Activated naive CD4-positive, alpha-beta T cell treated with anti-CD3 and anti-CD28 coated beads for 36 hours (primary cell): ENCODE measurements at places on chromosomes 7 and 10. TPM values are rescaled to one million over a fixed set of nuclear protein-coding genes. Genes with fewer than 3 reads are reported as not detected.
A peak's percentile ranks its signal among the peaks of the same experiment; 100 is the strongest.

Gene COL17A1
- total RNA-seq, result not detected

Gene ETV1
- not detected for total RNA-seq

Gene MKRN1
- 77.6 TPM for total RNA-seq

Gene WNT8B
- total RNA-seq, result 0.96 TPM

Gene EEPD1
- 0.49 TPM for total RNA-seq

Gene TBL2
- 21.5 TPM for total RNA-seq

Gene SAMD9
- 3.1 TPM for total RNA-seq

Gene GALNT17
- total RNA-seq, result not detected

Gene FGF8
- not detected for total RNA-seq

Gene EPHB6
- total RNA-seq, result 22.1 TPM

- DNase-seq, result no peak
Measured at GRCh38 chr10:24953675-24954074, 1.3 kb upstream of the PRTFDC1 start.

DNA sequence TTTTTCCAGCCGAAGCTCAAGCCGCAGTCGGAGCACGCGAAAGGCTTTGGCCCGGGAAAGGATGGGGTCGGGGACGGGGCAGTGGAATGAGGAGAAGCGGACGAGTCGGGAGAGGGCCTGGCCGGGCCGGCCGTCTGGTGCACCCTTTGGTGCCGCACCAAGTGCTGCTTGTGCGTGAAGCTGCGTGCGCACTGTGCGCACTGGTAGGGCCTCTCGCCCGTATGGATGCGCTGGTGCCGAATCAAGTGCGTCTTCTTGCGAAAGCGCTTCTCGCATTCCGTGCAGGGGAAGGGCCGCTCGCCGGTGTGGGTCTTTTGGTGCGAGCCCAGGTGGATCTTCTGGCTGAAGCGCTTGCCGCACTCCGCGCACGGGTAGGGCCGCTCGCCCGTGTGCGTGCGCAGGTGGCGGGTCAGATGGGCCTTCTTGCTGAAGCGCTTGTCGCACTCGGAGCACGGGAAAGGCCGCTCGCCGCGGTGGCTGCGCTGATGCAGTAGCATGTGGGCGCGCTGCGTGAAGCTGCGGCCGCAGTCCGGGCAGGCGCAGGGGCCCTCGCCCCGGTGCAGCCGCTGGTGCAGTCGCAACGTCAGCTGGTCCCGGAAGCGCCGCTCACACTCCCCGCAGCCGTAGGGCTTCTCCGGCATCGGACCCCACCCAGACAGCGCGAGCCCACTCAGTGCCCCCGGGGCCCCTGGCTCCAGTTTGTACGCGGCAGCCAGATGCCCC, 7.8 kb downstream of the ZNF467 start:
- no peak for DNase-seq

- DNase-seq, result peak; percentile 23
Measured at GRCh38 chr7:37832194-37832593, 16.2 kb upstream of the NME8 start.

DNA sequence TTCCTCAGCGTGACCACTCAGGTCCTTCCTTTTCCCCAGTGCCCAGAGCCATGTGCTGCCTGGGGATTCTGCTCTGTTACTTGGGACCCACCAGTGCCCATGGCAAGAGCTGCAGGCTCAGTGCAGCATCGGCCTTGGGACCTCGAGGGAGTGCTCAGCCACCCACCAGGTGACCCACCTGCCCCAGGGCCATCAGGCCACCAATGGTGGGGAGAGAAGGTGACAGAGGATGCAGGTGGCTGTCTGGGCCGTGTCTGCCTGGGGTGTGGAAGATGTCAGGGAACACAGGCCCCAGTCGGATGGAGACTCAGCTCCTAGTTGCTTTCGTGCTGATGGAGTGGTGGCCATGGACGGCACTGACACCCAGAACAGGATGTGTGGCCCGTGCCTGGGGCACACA, 104.7 kb upstream of the FAM20C start:
- DNase-seq, result no peak

DNA sequence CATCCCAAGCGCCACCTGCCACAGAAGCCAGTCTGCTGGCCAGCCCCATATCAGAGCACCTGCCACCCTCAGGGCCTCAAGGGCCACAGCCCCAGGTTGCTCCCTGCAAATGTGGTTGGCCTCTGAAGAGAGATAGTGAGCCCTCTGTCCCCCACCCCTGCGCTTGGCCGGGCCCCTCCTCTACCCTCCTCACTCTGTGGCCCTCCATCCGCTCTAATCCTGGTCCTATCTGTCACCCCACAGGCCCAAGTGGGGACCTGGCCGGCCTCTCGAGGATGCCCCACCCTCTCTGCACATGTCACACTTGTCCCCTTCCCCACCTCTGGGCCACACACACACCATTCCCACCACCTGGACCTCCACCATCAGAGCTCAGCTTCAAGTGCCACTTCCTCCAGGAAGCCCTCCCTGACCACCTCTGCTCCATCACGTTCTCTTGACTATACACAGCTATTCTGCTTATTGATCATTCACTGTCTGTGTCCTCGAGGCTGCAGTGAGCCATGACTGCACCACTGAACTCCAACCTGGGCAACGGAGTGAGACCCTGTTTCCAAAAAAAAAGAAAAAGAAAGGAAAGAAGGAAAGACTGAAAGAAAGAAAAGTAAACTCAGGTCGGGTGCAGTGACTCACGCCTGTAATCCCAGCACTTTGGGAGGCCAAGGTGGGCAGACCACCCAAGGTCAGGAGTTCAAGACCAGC, 42.4 kb downstream of the TNRC18 start:
- DNase-seq, result no peak

DNA sequence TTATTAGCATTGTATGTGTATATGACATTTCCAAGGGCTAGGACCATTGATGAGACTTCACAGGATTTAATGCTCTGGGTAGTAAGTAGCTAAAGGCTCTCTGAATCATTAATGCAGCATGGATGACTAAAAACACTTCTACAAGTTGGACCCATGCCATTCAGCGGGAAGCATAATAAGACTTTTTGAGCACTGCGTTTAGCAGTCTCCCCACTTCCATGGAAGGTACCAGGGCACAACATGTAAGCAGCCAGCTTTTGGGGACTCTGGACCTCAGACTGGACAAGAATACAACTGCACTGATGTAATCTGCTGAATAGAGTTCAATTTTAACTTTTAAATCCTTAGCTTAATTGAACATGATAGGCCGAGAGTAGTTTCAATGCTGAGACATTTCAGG, 191.7 kb upstream of the IMMP2L start:
- DNase-seq, result no peak

DNA sequence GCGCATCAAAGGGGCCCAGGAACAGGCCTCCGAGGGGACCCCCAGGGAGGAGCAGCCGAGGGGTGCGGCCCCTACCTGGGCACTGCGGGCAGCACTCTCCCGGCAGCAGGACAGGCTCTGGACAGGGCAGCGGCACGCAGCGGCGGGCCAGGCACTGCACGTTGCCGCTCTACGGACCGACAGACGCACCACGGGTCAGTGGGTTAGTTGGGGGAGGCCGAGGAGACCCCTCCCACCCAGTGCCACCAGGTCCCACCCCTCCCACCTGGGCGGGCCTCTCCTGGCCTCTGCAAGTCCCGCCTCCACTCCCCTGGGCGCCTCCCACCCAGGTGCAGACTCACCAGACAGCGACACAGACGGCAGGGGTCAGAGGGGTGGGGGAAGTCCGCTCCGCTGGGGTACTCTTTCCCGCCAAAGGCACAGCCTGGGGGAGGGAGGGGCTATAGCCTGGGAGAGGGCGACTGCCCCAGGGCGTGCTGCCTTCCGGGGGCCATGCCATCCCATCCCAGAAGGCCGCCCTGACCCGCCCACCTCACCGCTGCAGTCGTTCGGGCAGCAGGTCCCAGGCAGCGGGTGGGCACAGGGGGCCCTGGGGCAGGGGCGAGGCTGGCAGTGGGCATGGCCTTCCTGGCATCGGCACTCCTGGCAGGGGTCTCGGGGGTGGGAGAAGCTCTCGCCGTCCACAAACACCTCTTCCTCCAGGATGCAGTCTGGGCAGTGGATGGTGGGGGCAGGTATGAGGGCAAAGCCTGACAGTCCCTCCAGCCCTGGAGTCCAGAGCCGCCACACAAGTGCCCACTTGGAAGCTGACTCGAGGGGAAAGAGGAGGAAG, 19.2 kb downstream of the KCP start:
- DNase-seq, result peak; percentile 23

DNA sequence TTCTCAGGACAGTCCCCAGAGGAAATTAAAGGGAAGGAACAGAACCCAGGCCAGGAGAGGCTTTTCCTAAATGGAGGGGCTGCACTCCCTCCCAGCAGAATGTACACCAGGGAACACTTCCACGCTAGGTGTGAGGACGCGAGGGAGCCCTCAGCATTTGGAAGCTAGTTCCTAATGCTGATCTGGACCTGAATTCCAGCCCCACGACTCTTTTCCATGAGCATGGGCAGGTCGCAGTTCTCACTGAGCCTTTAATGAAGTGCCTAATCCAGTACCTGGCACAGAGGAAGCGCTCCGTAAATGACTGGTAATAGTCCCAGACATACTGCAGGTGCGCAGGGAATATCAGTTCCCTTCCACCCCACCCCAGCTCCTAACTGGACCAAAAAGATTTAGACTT, 1.1 kb downstream of the ALOX5 start:
- no peak for DNase-seq

DNA sequence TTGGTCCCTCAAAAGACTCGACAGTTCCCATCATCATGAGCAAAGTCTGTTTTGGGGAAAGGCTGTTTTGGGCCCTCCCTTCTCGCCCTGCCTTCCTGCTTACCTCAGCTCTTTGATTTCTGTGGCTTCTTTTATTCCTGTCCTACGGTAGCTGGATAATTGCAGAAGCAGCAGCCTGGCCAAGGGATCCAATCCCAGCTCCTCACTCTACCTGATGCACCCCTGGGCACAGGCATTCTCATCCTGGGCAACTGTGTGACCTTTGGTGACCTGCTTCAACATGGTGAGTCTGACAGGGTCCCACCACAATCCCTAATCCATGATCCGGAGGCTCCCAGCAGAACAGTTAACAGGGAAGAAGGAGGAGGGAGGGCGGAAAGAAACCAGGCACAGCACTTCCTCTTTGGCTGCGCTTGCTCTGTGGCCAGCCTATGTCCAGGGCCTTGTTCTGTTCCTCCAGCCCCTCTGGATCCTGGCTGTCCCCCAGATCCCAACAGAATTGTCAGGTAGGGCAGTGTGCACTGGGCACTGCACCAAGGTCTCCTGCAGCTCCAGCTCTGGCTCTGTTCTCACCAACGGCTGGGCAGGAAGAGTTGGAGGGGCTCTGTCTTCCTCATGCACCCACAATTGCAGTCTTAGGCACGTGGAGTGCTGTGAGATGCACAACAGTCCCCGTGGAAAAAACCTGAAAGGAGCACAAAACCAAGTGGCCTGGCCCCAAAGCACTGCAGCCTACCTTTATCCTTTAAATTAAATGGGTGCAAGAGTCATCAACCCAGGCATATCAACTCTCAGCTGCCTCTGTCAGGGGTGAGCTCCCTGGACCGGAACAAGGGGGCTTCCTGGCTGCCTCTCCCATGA, 144.4 kb downstream of the PTPN20 start:
- no peak for DNase-seq

DNA sequence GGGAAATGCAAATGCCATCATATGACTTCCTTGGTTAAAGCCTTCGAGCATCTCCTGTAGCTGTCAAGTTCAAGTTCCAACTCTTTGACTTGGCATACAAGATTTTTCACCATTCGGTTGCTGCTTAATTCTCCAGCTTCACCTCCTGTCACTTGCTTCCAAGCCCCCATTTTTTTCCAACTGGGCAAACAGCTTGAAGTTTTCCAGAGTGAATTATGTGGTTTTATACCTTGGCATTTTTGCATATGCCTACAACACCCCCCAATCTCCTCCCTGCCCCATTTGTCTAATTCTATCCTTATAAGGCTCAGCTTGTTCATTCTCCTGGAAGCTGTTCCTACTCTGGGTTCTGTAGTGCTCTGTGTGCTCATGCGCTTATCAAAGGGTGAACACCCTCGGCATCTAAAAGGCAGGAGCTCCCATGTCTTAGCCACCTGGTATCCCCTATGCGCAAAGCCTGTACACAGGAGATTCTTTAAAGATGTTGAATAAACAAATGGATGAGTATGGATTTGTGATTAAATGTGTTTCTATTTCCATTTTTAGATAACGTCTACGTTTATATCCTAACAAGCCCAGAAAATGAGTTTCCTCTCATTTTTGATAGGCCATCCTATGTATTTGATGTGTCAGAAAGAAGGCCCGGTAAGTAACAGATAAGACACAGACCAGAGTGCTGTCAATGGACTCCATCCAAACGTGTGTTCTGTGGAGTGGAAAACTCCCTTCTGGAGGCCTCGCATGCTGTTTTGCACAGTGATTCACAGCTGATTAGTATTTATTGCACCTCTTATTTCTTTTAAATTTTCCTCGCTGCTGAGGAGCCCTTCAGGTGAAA, 52.5 kb downstream of the CDHR3 start:
- DNase-seq, result no peak

GRCh38 chr7:128194533-128195282, 46.4 kb upstream of the LEP start:
- peak; percentile 41 for DNase-seq

DNA sequence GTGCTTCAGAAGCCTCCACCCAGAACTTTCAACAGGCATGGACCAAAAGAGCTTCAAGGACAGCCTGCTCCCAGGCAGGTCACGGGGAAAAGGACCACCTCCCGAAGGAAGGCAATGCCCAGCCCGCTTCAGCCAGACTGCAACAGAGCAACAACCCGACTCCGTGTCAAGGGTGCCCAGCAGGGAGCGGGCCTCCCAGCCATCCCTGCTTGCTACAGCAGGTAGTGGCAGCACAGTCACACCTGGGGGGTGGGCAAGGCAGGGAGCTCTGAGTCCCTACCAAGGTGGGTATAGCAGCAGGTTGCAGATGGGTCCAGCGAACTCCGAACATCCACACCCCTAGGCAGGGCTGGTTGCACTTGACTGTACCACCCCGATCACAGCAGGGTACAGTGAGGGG, 467.8 kb upstream of the PFKP start:
- DNase-seq, result no peak

DNA sequence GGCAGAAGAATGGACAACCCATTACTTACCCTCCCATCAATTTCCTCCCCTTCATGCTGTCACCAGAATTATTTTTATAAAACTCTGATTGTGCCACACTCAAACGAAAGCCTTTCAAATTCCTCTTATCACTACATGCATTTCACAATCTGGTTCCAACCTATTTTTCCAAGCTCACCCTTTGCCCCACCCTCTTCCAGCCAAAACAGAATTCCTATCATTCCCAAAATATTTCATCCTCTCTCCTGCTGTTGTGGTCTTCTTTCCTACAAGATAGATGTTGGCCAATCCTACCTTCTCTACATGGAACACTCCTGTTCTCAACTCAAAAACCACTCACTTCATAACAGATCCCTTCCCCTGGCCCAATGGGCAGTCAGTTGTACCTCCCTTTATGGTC, 111.5 kb downstream of the ELAPOR2 start:
- DNase-seq, result no peak
